HT-29 (cell line): ENCODE measurements at places on chromosomes 16 and 17. TPM values are rescaled to one million over a fixed set of nuclear protein-coding genes. Genes with fewer than 3 reads are reported as not detected.

DNA sequence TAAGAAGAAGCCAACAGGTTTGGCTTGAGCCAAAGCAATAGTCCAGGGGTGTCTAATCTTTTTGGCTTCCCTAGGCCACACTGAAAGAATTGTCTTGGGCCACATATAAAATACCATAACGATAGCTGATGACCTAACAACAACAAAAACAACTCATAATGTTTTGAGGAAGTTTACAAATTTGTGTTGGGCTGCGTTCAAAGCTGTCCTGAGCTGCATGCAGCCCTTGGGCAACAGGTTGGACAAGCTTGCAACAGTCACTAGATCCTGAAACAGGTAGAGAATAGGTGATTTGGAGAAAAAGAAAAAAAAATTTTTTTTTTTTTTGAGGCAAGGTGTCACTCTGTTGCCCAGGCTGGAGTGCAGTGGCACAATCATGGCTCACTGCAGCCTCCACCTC, 4.5 kb downstream of the CRYBA1 start:
- no peak for DNase-seq

- DNase-seq, result no peak
Measured at GRCh38 chr16:46688101-46688653, 801 bp downstream of the VPS35 start.

- no peak for DNase-seq
Measured at GRCh38 chr17:7443499-7444485, 1.1 kb upstream of the CHRNB1 start.

DNA sequence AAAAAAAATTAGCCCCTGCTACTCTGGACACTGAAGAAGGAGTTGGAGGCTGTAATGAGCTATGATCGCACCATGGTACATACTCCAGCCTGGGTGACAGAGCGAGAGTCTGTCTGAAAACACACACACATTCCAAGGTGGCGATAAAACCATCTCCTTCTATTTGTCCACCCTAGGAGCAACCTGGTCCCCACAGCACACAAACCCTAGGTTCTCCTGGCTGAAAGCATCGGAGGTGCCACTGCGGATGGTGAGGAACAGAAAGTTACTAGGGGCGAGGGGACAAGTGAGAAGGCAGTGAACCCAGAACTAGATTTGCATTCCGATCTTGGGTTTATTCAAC, 1.4 kb upstream of the ECI1 start:
- DNase-seq, result peak; percentile 18

DNA sequence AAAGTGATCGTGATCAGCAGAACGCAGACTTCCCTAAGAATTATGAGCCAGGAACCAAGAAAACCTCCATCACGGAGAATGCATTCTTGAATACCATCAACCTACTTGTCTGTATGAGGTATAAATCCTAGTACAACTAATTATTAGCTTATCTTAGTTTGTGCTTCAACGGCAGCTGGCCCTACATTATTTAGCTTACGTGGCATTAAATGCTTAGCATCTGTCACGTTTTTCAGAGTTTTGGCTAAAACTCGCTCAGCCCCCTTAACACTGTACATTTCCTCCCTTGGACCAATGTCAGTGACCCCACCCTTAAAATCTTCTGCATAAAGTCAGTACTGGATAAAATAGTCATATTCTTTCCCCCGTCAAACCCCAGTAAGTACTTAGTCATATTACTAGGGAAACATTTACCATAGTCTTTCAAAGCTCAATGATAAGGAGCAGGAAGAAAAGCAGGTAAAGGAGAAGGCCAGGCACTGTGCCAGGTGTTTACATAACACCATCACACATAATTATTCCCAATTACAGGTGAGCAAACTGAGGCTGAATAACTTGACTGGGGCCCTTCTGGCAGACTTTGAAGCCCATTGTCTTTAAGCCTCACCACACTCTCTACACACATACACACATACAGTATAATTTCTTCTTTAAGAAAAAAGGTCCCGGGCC, 16.6 kb upstream of the TXNDC11 start:
- peak; percentile 49 for DNase-seq

- no peak for DNase-seq
Measured at GRCh38 chr16:1800701-1801100, 7.2 kb upstream of the IGFALS start.

DNA sequence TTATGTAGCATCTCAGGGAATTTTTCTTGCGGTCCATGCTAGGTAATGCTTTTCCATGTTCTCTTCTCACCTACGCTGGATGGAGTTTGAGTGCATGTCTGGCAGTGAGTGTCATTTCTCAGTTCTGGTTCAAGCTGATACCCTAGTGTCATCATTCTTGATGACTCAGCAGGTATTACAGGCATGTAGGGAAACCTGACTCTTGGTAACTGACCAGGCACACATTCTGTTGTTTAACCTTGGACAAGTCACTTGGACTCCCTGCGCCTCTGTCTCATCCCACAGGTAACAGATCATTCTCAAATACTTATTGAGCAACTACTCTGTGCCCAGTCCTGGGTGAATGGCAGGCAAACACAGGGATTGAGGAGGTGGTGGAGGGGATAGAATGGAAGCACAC, 6.8 kb upstream of the RBFOX1 start:
- no peak for DNase-seq

DNA sequence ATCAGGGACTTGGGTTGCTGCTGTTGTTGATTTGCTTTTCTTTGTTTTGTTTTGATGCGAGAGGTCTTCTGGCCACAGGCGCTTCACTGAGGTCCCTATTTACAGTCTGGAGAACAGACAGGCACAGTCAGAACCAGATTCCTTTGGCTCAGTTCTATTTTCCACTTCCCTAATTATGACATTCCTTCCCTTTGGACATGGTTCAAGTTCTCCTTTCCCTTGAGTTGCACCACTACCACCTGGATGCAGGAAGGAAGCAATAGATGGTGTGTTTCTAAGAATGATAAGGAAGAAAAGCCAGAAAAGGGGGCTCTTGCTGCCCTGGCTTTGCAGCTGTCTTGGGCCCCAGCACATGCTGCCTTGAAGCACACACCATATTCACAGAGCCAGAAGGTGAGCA, 160.6 kb downstream of the MAF start:
- DNase-seq, result no peak

DNA sequence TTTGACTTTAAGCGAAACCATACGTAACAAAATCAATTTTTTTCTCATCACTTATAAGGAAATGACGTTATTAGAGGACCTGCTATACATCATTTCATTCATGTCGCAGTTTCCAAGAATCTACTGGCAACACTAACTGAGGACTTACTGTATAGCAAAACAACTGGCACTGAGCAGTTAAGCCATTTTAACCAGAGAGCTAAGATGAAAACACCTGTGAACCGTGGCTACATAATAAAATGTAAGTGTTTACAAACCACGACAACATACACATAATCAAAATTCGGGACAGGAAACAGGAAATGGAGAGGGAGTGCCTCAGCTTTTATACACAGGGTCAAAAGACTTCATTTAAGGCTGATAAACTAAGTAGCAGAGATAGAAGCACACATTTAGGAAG, 29.5 kb downstream of the METTL16 start:
- no peak for DNase-seq

DNA sequence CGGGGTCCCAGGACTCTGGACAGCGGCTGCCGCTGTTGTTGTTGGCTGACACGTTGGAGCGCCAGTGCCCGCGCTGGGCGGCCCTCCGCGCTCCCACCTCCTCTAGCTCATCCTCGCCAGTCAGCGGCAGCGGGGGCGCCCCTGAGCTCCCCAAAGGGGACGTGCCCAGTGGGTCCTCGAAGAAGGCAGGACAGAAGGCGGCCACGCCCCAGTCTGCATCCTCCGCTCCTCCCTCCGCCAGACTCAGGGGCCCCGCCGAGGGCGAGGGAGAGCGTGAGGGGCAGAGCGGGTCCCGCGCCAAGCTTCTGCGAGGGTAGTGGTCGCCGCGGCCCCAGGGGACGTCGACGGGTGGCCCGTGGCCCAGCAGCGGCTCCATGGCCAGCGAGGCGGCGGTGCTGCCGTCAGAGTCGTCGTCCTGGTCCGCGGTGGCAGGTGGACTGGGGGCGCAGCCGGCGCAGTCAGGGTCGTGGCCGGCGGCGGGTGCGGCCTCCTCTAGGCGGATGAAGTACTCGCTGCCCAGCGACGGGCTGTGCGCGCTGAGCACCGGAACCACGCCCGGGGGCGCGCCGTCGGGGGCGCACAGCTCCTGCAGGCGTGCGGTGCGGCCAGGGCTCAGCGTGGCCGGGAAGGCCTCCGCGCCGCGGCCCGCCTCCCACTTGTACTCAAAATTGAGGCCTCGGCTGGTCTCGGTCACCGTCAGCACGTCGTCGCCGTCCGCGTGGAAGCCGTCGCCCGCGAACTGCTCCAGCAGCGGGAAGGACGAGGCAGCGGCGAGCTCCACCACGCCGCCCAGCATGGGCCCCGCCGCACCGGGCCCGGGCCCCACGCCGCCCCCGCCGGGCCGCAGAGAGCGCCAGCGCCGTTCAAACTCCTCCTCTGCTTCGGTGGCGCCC, 43.2 kb upstream of the PVALEF start:
- no peak for DNase-seq

- DNase-seq, result peak; percentile 4
Measured at GRCh38 chr17:19387921-19388521, 1.0 kb upstream of the MFAP4 start.

DNA sequence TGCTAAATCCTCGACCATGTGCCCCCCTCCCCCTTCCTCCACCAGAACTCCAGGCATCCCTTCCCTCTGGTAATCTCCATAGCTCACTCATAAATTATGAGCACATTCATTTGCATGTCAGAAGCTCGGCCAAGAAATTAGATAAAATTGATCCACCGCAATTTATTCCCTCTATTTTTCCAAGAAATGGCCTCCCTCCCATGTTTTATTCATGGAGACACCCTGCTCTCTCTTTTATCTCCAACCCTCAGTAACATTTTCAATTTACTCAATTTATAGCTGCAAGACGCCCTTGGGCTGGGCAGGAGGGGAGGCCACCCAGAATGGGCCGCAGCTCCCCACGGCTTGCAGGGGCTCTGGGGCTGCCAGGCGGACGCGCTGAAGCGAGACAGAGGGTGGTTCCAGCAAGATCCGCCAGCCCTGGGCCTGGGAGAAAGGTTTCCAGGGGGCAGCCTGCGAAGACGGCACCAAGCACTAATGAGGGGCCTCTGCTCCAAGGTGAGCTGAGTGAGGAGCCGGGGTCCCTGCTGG, 54.7 kb upstream of the ZNF423 start:
- DNase-seq, result no peak

DNA sequence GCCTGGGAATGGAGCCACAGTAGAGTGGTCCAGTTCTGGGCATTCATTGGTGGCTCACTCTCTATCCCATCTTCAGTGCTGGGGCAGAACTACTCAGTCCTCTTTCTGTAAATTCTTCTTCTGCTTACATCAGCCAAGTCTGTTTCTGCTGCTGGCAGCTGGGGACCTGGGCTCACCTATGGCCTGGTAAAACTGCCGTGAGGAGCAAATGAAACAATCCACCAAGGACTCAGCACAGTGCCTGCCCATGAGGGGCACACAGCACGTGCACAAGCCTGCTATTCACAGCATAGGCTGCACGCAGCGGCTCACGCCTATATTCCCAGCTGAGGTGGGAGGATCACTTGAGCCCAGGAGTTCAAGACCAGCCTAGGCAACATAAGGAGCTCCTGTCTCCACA, 30.9 kb upstream of the SNN start:
- no peak for DNase-seq

DNA sequence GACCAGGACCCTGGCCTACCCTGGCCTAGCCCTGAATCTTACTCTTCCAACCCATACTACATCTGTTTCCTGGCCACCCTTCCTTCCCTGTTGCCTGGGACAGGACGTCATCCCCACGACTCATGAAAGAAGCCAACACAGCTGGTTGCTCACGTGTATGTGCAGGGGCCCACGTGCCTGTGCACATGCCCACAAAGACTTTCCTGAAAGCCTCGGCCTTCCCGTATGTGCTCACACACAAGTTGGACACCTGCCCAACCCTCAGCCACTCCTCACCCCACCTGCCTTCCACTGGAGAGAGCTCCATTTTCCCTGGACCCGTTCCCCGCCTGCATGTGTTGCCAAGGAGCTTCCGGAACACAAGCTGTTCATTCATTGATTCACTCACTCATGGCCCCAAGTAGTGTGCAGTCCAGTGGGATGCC, 7.0 kb downstream of the PLXDC1 start:
- DNase-seq, result peak; percentile 22

DNA sequence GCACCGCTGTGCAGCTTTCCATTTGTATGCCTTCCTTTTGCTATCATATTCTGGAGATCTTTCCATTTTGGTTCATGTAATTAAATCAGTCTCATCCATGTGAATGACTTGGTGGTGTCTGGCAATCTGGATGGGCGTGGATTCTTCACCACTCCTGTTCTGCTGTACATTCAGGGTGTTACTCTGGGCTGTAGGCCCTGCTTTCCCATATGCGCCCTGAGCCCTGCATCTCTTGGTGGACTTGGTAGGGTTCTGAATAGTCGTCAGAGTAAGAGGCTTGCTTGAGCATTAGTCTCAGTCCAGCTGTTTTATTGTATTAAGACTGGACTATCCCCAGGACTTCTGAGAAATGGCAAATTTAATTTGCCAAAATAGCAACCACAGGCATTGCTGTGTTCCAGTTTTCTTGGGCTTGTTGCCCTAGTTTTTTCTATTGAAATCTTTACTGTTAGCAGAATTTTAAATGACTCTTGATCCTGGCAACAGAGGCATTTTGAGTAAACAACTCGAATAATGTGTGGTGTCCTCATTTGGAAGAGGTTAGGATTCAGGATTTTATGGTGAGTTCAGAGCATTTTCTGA, 14.9 kb downstream of the BANP start:
- DNase-seq, result no peak

- DNase-seq, result peak; percentile 85
Measured at GRCh38 chr17:7234083-7234951, at the start of gene DVL2. Gene DVL2 (minus strand): TSS chr17:7234517. CDS start chr17:7234262, 255 bp downstream.

- DNase-seq, result no peak
Measured at GRCh38 chr17:37849617-37849972, 74.6 kb upstream of the TBC1D3K start.

DNA sequence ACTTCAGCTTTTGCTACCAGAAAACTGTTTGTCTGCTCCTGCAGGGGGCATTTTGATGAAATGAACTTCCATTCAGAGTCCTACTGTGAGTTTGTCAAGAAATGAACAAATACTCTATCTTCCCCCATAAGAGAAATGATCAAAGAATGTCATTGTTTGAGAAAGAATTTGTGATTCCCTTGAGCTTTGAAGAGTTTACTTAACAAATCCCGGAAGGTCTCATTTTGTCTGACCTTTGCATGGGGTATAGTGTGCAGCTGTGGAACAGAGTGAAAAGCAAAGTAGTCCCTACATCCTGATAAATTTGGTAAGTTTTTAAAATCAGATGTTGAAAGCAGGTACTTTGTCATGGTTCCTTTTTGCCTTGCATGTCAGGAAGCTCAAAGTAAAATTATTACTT, 178.0 kb downstream of the ABCC12 start:
- no peak for DNase-seq

GRCh38 chr17:82107341-82107860, 9.4 kb upstream of the FASN start:
- DNase-seq, result peak; percentile 31

GRCh38 chr17:5264893-5265292, 17.2 kb upstream of the RABEP1 start:
- no peak for DNase-seq

The CLEC18A gene
- not detected in 2 replicates for total RNA-seq

The COPZ2 gene
- total RNA-seq, result 0.89 and 4.2 TPM in 2 replicates

The KRTAP4-6 gene
- not detected in 2 replicates for total RNA-seq

The XPO6 gene
- 178 and 193 TPM in 2 replicates for total RNA-seq

The EXOSC6 gene
- total RNA-seq, result 27.5 and 28.5 TPM in 2 replicates

The CDK5R1 gene
- total RNA-seq, result 3.0 and 4.0 TPM in 2 replicates

The ADAD2 gene
- total RNA-seq, result not detected in 2 replicates

The KRTAP9-8 gene
- not detected in 2 replicates for total RNA-seq

The EXOC3L1 gene
- total RNA-seq, result 0.29 and 0.74 TPM in 2 replicates

The LITAF gene
- total RNA-seq, result 116 and 128 TPM in 2 replicates

The HS3ST4 gene
- not detected in 2 replicates for total RNA-seq
